ENCODE measurements at places on chromosomes 1 and 21.

- DNase-seq, result no peak
Measured at GRCh38 chr21:37380349-37381323, 14.1 kb downstream of the DYRK1A start.

GRCh38 chr1:114022877-114023276 lies 43.6 kb downstream of the OLFML3 start:
- DNase-seq, result no peak

DNA sequence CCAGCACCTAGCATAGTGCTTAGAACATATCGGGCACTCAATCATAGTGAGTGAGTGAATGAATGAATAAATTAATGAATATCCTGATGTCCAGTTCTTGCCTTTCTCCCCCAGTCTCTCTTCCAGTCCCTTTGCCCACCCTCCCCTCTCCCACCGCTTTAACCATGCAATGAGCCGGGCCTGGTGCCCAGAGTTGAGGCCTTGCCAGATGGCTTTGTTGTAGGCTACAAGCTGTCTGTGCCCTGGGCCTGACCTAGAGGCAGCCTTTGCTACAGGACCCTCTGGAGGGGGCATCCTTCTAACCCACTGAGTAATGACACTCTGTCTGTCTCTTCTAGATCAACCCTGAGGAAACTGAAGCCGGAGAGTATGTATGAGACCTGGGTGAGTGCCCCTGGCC lies 6.9 kb downstream of the CASQ1 start:
- no peak for DNase-seq

DNA sequence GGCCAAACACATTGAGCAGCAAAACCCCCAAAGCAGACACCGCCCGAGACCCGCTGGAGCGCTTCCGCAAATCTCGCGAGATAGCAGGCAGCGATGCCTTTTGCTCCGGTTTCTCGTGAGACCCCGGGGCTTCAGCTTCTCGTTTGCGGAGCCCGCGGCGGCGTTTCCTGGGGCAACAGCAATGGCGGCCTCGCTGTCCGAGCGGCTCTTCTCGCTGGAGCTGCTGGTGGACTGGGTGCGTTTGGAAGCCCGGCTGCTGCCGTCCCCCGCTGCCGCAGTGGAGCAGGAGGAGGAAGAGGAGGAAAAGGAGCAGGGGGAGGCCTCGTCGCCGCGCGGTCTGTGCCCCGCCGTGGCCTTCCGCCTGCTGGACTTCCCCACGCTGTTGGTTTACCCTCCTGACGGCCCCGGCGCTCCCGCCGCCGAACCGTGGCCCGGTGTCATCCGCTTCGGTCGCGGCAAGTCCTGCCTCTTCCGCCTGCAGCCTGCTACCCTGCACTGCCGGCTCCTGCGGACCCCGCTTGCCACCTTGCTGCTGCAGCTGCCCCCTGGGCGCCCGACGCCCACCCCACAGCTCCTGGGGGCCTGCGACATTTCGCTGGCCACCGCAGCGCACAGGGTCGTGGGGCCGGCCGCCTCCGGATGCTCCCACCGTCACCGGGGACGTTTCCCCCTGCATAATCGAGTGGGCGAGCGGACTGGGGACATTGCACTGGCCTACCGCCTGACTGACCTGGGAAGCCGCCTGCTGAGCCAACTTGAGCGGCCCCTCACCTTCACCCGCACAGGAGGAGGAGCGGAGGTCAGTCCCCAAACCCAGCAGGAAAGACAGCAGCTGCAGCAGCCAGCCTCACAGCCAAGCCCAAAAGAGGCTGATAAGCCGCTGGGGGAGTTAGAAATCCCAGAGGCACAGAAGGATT lies at the start of gene MAP10:
TSS of gene MAP10 (plus strand) at position 148 of the 917 bp plus-strand sequence. CDS start at position 182, 34 bp downstream.
- DNase-seq, result peak; percentile 29

GRCh38 chr1:94970783-94971182 lies 43.9 kb upstream of the CNN3 start:
- no peak for DNase-seq

- peak; percentile 33 for DNase-seq
Measured at GRCh38 chr1:182599339-182599738, 4.8 kb downstream of the RGS16 start.

GRCh38 chr1:231465051-231465450 lies 43.0 kb upstream of the EGLN1 start:
- no peak for DNase-seq

GRCh38 chr1:216820345-216820744 lies 97.1 kb upstream of the ESRRG start:
- no peak for DNase-seq

GRCh38 chr21:38985568-38986378 lies 180.0 kb downstream of the ETS2 start:
- DNase-seq, result no peak

GRCh38 chr1:180785291-180785690 lies 127.4 kb upstream of the KIAA1614 start:
- DNase-seq, result no peak

DNA sequence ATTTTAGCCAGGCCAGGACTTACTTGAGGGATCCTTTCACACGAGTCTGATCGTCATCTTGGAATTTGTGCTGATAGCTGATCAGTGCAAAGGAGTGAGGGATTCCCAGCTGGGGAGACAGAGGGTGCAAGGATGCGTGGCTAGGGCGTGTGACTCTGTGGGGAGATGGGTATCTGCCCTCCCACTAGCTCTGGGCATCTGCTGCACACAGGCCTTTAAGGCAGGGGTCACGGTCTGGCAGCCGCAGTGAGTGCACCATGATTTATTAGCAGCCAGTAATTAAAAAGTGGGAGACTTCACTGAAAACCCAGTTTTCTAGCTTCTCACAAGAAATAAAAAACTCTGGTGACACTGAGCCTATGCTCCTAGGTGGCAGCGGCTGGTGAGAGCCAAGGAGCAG lies 20.4 kb downstream of the THAP3 start:
- no peak for DNase-seq

DNA sequence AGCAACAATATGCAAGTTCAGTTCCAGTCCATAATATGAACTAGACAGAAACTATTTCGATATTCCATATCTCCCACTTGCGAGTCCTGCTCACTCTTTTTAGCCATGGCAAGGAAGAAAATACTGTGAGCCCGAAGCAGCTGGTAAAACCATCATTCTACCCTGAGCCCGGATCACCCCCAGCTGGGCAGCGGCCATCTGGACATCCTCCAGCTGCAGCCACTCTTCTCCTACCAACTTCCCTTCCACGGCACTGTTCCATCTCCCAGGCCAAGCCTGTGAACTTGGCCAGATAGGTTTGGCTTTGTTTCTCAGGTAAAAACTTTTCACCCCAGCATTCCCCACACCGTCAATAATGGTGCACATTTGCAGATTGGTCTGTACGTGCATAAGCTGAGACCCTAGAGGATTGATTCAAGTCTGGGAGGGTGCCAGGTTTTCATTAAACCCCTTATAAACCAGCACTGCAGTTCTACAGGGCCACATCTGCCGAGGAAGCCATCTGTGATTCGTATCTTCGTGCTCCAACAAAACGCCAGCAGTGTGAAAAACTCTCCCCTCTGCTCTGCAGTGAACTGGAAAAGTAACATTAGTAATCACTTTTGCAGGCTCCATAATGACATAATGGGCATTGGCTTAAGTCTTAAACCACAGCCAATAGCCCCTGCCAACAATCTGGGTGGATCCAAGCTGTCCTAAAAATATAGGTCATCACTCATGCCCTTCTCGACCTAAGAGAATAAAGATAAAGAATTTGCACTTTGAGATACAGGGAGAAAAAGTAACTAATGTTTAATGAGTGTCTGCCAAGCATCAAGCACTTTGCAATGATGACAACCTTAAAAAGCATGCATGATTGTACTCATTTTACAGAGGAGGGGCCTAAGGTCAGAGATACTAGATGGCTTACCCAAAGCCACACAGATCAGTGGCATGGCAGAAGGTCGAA lies 205.1 kb downstream of the PLPP3 start:
- no peak for DNase-seq

GRCh38 chr1:185570962-185571361 lies 163.2 kb upstream of the HMCN1 start:
- no peak for DNase-seq

Data from C1 segment of cervical spinal cord (tissue), 14 donors.